ENCODE measurements at places on chromosomes 6 and 20. TPM values are rescaled to one million over a fixed set of nuclear protein-coding genes. Genes with fewer than 3 reads are reported as not detected.

DNA sequence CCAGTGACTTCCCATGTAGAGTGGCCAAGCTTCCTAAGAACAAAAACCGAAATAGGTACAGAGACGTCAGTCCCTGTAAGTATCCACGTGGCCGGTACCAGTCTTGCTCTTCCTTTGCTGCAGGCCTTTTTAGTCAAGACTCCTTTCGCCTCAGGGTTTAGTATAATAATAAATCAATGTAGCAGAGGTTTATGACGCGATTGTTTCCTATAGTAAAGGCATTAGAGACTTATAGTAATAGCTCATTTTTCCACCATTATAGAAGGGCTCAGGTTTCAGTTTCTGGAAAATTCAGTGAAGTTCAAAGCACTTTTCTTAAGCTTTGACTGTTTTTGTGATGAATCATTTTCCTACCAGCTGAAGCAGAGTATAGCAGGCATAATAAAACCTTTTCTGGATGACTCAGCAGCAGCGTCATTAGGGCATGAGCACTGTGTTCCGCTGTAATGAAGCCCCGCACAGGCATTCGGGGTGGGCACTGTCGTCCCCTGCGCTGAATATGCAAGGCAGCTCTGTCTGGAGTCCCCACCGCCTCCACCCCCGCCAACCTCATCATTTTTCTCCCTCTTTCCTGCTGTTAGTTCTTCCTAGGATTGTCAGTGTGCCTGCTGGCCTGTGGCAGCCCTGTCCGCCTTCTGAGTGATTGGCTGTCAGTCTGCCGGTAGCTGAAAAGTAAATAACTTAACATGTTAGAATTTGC, 51.3 kb downstream of the PTPN1 start:
- peaks cover 30% of the 10 kb centered on the region for H3K36me3 ChIP-seq
- H3K4me3 ChIP-seq: no peak overlapping the region
- no peak for DNase-seq
- no peak overlapping the region for H3K27ac ChIP-seq
- peaks cover 26% of the 10 kb centered on the region for H3K4me1 ChIP-seq
- no peaks in the 10 kb centered on the region for H3K27me3 ChIP-seq

DNA sequence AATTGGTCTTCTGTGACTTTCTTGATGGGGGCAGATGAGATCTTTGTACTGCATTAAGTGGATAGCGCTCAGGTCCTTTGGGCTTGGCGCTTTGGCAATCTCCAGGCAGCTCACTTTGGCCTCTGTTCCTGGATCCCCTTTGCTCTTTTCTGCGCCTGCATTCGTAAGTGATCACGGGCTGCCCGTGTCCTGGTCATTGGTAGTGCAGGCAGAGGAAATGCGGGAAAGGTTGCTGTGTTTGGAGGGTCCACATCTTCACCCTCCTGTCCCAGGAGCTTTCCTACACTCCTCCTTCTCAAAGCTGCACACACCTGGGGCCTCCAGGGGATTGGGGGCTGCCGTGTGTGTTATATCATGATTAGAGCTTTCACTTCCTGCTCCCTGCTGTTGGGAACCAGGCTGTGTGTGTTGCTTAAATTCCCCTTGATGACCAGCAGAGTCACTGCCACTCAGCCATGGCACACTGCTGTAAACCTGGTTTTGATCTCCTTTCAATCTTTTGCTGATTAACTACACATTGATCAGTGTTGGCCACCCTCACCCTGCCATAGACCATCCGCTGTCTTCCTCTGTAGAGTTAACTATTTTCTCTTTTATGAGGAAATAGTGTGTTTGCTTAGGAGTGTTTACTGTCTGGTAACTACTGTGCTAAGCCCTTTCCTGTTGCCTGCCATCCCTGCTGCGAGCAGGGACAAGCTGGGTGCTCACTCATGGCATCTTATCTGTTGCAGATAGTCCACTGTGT, 13.0 kb upstream of the SNHG17 start:
- peaks cover 14% of the 10 kb centered on the region for H3K4me1 ChIP-seq
- H3K36me3 ChIP-seq: peaks cover 27% of the 10 kb centered on the region
- no peaks in the 10 kb centered on the region for H3K27me3 ChIP-seq

Gene TNNC2
- not detected for total RNA-seq

DNA sequence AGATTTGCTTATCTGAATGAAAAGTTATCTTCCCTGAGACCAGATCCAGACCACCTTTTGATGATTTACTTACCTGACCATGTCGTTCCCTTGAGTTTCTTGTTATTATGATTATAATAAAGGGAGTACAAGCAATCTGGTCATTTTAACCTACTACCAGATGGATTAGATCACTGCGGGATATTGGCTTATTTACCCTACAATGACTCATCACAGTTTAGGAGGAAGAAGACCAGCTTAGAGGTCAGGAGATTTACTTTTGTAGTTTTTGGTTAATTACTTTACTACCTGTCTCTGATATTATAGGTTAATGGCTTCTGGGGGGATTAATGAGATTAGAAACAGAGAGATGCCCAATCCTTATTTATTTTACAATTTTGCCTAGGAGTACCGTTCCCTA, 10.7 kb downstream of the PKIB start:
- no peak overlapping the region for H3K27ac ChIP-seq
- H3K27me3 ChIP-seq: no peaks in the 10 kb centered on the region
- no peak overlapping the region for H3K4me3 ChIP-seq
- DNase-seq: no peak
- no peaks in the 10 kb centered on the region for H3K4me1 ChIP-seq
- H3K36me3 ChIP-seq: no peaks in the 10 kb centered on the region

Gene CYP21A2
- not detected for total RNA-seq

Gene SLC17A1
- not detected for total RNA-seq

Gene GRM1
- not detected for total RNA-seq

Gene TFAP2A
- 86.7 TPM for total RNA-seq

DNA sequence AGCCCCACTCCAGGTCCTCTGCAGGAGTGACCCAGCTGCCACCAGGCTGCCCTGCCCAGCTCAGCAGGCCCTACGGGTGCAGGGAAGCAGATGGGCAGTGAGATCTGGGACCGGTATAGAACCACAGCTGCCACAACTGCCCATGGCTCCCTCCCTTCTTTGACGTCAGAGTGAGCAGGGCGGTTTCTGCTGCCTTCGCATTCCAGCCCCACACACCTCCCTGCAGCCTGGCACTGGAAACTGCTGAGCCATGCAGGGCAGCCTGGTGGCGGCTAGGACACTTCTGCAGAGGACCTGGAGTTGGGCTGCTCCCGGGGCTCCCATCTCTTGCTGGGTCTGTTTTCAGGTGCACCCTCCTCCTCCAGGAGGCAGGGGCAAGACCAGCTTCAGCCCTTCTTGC, 101.6 kb upstream of the CD93 start:
- H3K27ac ChIP-seq: peak overlapping the region; percentile 61
- peak overlapping the region; percentile 35 for H3K4me3 ChIP-seq
- H3K27me3 ChIP-seq: no peaks in the 10 kb centered on the region
- DNase-seq: no peak
- H3K36me3 ChIP-seq: no peaks in the 10 kb centered on the region

GRCh38 chr6:63236398-63236817, 25.1 kb downstream of the FKBP1C start:
- H3K36me3 ChIP-seq: no peaks in the 10 kb centered on the region
- no peak overlapping the region for H3K27ac ChIP-seq
- no peak for DNase-seq
- H3K4me3 ChIP-seq: no peak overlapping the region
- H3K27me3 ChIP-seq: no peaks in the 10 kb centered on the region

- no peak for DNase-seq
- H3K27ac ChIP-seq: no peak overlapping the region
- no peaks in the 10 kb centered on the region for H3K27me3 ChIP-seq
- no peaks in the 10 kb centered on the region for H3K36me3 ChIP-seq
- no peak overlapping the region for H3K4me3 ChIP-seq
Measured at GRCh38 chr6:138722425-138723371, 50.9 kb upstream of the CCDC28A start.

Gene MRAP2
- total RNA-seq: 1.9 TPM

Gene IL20RA
- total RNA-seq: 88.8 TPM

GRCh38 chr20:15927893-15928650, 645.2 kb downstream of the KIF16B start:
- no peak overlapping the region for H3K27ac ChIP-seq
- no peaks in the 10 kb centered on the region for H3K36me3 ChIP-seq
- H3K4me1 ChIP-seq: peaks cover 5% of the 10 kb centered on the region
- H3K4me3 ChIP-seq: no peak overlapping the region
- H3K27me3 ChIP-seq: no peaks in the 10 kb centered on the region

Gene BPIFB1
- total RNA-seq: not detected

All from suprapubic skin (tissue), 4 donors.